ENCODE measurements at places on chromosomes 12 and 14. TPM values are rescaled to one million over a fixed set of nuclear protein-coding genes. Genes with fewer than 3 reads are reported as not detected.

DNA sequence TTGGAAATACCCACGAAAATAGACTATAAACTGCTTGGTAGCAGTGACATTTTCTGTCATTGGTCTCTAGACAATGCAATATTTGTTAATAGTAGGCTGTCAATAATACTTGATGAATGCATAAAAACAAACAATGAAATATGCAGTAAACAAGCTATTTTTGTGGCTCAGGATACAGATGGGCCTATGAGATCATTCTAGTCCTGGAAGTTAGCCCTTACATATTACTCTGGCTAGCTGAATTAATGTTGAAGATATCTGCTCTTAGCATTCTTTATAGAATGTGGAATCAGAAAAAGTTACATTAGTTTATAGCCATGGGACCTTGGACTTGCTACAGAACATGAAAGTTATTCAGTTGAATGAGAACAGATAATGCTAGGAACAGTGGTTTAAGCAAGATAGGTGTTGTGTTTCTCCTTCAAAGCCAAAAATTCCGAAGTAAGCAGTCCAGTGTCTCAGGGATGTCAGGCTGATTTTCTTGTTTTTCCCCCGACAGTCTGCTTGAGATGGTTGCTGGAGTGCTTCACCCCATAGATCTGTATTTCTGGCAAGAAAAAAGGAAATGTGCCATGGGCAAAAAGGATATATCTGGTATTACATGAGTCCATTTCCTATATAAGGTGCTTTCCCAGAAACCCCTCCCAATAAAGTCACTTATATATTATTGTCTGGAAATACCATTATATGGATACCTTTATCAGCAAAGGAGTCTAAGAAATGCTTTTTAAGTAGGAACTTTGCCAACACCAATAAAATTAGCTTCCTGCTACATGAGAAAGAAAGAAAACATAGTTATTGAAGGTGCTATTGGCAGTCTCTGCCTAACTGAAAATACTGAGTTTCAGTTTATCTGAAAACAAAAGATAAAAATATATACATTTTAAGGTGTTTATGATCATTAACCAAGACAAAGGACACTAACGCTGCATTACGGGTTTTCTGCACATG lies 619.4 kb upstream of the ATP2B1 start:
- H3K4me3 ChIP-seq, result no peak overlapping the region
- H3K4me1 ChIP-seq, result peaks cover 3% of the 10 kb centered on the region
- no peaks in the 10 kb centered on the region for H3K36me3 ChIP-seq
- no peak overlapping the region for H3K27ac ChIP-seq

GRCh38 chr14:36028665-36029064 lies 147.9 kb downstream of the PTCSC3 start:
- no peak for DNase-seq
- no peak overlapping the region for H3K4me3 ChIP-seq
- H3K4me1 ChIP-seq, result no peaks in the 10 kb centered on the region
- no peak overlapping the region for H3K27ac ChIP-seq
- no peaks in the 10 kb centered on the region for H3K27me3 ChIP-seq

DNA sequence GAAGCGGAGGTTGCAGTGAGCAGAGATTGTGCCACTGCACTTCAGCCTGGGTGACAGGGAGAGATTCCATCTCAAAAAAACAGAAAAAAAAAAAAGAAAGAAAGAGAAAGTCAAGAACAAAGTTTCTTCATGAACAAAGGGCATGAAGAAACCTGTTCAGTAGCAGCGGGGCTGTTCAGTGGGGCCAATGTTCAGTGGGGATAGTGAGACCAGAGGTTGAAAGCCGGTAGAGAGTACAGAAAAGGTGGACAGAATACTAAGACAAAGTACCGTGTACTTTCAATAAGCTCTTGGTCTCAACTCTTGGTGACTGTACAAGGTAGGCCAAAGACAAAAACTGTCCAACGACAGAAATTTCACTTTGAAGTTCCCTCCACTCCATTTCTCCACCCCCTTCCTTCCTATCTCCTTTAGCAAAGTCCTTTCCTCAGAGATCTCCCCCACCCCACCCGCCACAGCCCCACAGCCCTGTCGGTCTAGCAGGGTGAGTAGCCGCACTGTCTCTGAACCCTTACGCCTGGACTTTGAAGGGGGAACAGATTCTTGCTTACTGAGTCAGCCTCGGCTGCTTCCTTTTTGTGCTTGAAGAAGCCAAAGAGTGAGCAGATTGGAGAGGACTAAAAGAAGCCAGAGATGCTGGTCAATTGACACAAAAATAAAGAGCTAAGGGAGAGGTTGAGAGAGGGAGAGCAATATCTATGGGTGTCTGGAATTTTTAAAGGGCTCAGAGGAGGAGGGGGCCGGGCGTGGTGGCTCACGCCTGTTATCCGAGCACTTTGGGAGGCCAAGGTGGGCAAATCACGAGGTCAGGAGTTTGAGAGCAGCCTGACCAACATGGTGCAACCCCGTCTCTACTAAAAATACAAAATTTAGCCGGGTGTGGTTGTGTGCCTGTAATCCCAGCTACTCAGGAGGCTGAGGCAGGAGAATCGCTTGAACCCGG lies 44.2 kb upstream of the FOS start:
- no peak overlapping the region for H3K4me3 ChIP-seq
- H3K27me3 ChIP-seq, result no peaks in the 10 kb centered on the region
- H3K4me1 ChIP-seq, result no peaks in the 10 kb centered on the region
- DNase-seq, result no peak
- no peaks in the 10 kb centered on the region for H3K36me3 ChIP-seq
- no peak overlapping the region for H3K27ac ChIP-seq

GRCh38 chr12:30106204-30106965 lies 322.6 kb upstream of the TMTC1 start:
- no peaks in the 10 kb centered on the region for H3K4me1 ChIP-seq
- H3K27me3 ChIP-seq, result no peaks in the 10 kb centered on the region
- DNase-seq, result no peak
- no peak overlapping the region for H3K4me3 ChIP-seq

GRCh38 chr12:124964836-124965462 lies 24.0 kb downstream of the DHX37 start:
- no peak overlapping the region for H3K4me3 ChIP-seq
- peaks cover 7% of the 10 kb centered on the region for H3K36me3 ChIP-seq
- H3K27me3 ChIP-seq, result no peaks in the 10 kb centered on the region
- no peaks in the 10 kb centered on the region for H3K4me1 ChIP-seq
- no peak for DNase-seq
- no peak overlapping the region for H3K27ac ChIP-seq

- H3K36me3 ChIP-seq, result no peaks in the 10 kb centered on the region
- H3K4me3 ChIP-seq, result no peak overlapping the region
- no peak overlapping the region for H3K27ac ChIP-seq
- H3K4me1 ChIP-seq, result no peaks in the 10 kb centered on the region
These were observed 36.3 kb upstream of the NT5DC3 start for GRCh38 chr12:103877288-103877687.

KRT74 gene
- total RNA-seq, result 0.45 TPM

SDR9C7 gene
- total RNA-seq, result not detected

RND1 gene
- 0.41 TPM for total RNA-seq
